ENCODE measurements at places on chromosomes 4 and X.

- no peak for DNase-seq
Measured at GRCh38 chrX:109281483-109282275, 200.2 kb downstream of the GUCY2F start.

DNA sequence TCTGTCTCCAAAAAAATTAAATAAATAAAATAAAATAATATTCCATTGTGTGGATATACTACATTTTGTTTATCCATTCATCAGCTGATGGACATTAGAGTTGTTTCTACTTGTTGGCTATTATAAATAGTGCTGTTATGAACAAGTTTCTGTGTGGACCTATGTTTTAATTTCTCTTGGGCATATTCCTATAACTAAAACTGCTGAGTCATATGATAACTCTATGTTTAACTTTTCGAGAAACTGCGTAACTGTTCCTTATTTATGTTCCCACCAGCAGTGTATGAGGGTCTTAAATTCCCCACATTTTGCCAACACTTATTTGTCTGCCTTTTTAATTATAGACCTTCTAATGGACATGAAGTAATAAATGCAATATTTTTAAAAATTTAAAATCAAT is 369.5 kb downstream of the CHIC1 start:
- DNase-seq: no peak

GRCh38 chr4:140312100-140312499 is 61.3 kb upstream of the SCOC start:
- DNase-seq: no peak

DNA sequence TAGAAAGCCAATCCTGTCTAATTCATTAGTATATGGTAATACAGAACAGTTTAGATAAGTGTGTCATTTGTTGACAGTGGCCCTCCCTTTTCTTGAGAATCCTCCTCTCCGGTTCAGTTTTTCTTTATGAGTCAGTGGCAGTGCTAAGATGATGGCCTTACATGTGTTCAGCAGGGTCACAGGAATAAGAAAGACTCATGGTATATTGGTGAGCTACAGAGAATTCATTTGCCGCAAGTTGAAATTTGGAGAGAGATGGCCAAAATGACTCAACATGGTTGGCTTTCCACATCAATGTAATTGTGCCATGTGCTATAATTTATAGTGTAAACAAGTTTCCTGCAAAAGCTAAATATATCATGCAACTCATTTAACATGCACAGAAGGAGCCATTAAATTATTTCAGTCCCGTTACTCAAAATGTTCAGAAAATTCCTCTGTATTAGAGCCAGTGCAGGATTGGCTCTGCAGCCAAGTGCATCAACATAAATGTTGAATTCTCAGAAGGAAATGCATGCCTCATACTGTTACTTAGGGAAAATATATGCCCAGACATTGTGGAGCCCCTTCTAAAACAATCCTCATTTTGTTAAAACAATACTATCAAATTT is 374.3 kb downstream of the AFF2 start:
- peak; percentile 85 for DNase-seq

GRCh38 chr4:10088135-10089010 is 28.2 kb downstream of the WDR1 start:
- no peak for DNase-seq

DNA sequence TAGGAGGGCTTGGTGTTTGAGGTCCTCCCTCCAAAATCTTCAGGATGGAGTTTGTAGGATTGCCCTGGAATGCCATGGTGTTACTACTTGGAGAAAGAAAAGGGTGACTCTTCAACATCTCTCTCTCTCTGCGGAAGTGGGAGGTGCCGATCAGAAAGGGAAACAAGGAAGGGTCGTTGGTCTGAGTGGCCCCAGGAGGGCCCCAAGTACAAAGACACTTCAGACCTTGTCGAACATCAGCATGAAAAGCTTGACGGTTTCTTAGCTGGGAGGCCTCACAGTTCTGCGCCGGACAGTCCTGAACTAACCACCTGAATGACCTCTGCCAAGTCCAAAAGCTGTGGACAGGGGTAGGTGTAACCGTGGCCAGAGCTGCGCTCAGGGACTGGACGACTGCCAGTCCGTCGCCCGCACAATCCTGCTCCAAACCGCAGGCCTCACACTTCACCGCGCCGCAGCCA is 646 bp upstream of the GSX2 start:
- DNase-seq: no peak

DNA sequence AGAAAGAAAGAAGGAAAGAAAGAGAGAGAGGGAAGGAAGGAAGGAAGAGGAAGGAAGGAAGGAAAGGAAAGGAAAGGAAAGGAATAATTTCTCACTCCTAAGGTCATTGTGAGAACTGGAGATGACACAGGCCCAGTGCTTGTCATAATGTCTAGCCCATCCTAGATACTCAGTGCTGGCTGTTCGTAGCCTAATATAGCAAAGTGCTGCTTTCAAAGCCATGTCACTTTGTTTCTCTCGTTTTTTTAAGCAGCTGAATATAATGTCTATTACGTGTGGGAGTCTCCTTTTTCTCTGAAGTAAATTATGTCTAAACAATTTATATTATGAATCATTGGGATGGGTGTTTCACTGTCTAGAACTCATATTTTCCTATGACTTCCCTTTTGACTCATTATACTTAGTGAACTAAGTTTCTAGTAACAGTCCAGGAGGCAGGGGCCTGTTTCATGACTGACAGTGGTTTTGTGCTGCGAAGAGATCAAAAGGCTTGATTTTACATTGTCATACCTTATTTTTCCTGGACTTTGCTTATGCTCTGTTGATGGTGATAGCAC is 327.0 kb upstream of the ZFP42 start:
- peak; percentile 74 for DNase-seq

- no peak for DNase-seq
Measured at GRCh38 chr4:6059375-6059805, 41.2 kb upstream of the C4orf50 start.

DNA sequence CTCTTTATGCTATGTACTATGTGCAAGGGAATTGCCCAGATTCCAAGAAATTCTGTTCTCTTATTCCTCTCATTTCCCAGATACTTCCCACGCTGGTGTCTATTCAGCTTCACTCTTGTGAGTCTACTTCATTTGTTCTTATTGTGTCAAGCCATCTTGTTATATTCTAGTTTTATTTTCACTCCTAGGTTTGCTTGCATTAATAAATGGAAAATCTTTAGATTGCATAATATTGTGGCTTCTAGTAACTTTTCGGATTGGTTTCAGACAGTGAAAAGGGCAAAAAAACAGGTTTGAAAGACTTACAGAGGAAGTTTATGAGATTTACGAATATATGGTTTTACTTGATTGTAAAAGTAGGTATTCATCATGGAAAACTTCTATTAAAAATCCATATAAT is 128.4 kb downstream of the BTC start:
- no peak for DNase-seq

DNA sequence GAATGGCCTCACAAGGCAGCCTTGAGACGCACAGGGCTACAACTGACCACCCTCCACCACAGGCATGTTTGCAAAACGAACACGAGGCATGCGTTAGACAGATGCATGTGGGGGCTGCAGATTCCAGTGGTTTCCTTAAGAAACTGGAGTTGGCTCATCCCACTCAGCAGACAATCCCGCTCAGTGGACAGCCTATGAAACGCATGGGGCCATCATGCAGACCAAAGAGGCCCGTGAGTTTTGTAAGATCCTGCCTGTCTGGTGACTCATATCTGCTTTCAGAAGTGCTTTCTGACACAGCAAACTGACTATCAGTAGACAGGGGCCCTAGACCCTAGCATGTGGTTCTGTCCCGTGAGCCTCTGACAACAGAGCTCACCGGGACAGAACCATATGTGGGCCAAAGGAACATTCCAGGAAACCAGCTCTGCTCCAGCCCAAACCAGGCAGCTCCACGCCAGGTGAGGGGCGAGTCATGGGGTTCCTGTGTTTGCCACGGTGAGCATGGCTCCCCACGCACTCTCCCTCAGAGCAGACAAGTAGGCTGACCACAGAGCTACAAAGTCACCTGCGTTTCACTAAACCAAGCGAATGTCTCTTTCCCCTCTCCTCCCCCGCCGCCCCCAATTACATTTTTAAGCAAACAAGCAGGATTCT is 74.4 kb downstream of the MTMR1 start:
- DNase-seq: peak; percentile 88

DNA sequence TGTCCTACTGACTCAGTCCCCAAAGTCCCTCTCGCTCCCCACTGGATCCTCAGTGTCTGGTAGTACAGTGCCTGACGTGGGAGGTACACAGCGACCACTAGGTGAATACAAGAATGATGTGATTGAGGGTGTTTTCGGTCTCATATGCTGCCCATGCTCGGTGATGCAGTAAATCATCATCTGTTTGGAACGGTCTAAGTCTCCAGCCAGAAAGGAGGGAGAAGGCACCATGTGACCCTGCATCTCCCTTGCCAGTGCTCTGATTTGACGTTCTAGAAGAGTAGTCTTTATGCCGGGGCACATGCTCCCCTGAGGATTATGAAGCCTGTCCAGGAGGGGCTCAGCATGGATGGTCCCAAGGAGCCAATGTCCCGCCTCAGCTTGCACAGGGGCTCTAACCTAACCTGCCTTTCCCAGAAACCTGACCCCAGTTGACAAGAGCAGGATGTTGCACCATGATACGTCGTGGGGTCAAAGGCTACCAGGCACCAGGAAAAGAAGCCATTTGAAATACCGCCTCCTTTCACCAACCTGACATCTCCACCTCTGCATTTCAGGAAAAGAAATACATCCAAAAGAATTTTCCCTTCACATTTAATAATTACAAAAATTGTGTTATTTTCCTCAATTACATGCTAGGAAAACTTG is 13.8 kb upstream of the PLXNB3 start:
- DNase-seq: no peak

GRCh38 chr4:158859661-158860060 is 90.8 kb downstream of the FNIP2 start:
- peak; percentile 8 for DNase-seq

GRCh38 chrX:38919853-38920528 is 118.7 kb downstream of the MID1IP1 start:
- DNase-seq: no peak

- DNase-seq: no peak
Measured at GRCh38 chr4:89007338-89007939, 49.5 kb downstream of the FAM13A start.

DNA sequence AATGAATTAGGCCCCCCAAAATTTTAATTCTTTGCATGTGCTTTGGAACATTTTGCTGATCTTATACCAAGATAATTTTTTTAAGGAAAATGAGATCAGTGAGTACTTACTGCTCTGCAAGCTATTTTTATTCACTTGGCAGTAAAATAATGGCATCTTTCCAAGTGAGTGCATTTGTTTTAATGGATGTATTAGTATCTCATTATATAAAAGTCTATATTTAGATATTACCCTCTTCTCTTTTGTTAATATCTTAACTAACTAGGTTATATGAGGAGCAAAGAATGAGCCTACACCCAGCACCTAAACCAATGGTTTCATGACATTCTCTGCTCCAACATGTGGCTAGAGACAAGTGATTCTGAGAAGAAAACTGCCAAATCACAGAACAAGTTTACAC is 21.1 kb upstream of the ARAF start:
- DNase-seq: no peak

GRCh38 chr4:119204916-119205315 is 7.6 kb upstream of the USP53 start:
- no peak for DNase-seq

DNA sequence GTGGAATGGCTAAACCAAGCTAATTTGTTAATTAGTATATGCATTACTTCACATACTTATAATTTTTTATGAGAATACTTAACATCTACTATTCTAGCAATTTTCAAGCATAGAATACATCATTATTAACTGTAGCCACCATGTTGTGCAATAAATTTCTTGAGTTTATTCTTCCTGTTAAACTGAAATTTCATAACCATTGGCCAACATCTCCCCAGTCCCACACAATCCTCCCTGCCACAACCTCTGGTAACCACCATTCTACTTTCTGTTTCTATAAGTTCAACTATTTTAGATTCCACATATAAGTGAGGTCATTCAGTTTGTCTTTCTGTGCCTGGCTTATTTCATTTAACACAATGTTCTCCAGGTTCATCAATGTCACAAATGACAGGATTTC is 208.5 kb downstream of the PPP4R3C start:
- no peak for DNase-seq

- DNase-seq: no peak
Measured at GRCh38 chr4:139189972-139190371, 13.0 kb upstream of the ELF2 start.

DNA sequence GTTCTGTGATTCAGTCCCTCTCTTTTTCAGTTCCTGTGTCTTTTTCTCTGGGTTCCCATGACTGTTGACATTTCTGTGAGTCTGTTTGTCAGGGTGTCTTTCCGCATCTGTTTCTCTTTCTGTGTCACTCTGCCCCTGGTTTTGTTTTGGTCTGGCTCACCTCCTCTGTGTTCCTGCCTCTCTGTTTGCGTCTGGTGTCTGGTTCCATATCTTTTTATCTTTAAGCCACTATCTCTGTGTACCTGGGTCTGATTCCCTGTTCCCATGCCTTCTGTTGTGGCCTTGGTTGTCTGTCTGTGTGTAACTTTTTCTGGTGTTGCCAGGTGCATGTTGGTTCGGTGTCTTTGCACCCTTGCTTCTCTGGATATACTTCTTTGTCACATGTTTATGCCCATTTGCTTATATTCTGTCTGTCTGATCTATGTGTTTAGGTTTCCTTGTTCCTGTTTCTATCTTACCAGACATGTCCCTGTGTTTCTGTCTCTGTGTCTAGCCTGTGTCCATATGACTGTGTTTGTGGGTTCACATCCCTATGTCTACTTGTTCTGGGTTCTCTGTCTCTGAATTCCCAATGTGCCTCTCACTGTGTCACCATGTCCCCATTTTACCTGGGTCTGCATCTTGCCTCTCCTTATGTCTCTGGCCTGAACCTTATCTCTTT is 50.2 kb downstream of the ITIH6 start:
- DNase-seq: no peak

DNA sequence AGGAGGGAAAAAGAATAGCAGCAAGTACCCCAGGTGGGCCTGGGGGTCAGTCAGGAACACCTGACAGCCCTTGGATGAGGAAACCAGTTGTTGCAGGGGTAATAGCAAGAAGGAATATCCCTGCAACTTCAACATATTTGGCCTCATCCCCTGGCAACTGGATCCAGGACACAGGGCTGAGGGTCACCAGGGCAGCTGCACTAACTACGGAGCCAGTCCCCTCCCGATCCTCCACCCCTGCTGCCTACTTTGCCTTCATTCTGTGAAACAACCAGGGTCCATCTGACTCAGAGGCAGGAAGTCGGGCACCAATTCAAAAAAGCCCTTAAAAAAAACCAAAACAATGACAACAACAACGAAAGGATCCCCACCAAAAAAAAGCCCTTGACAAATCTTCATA is 52.9 kb downstream of the FRMPD3 start:
- DNase-seq: no peak

DNA sequence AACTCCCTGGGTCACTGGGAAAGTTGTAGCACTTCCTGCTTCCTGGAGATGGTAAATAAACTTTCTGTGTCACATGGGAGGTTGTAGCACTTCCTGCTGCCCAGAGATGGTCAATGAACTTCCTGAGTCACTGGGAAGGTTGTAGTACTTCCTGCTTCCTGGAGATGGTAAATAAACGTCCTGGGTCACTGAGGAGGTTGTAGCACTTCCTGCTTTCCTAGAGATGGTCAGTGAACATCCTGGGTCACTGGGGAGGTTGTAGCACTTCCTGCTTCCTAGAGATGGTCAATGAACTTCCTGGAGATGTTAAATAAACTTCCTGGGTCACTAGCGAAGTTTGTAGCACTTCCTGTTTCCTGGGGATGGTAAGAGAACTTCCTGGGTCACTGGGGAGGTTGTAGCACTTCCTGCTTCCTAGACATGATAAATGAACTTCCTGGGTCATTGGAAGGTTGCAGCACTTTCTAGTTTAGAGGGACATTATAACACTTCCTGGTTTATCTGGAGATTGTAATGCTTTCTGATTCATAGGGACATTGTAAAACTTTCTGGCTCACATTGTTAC is 62.3 kb upstream of the CD99 start:
- DNase-seq: no peak
